ENCODE measurements at places on chromosomes 3 and 15.

- no peak for DNase-seq
Measured at GRCh38 chr3:32713181-32713580, 28.2 kb downstream of the CNOT10 start.

- no peak for DNase-seq
Measured at GRCh38 chr3:138494607-138494929, 60.2 kb downstream of the ESYT3 start.

DNA sequence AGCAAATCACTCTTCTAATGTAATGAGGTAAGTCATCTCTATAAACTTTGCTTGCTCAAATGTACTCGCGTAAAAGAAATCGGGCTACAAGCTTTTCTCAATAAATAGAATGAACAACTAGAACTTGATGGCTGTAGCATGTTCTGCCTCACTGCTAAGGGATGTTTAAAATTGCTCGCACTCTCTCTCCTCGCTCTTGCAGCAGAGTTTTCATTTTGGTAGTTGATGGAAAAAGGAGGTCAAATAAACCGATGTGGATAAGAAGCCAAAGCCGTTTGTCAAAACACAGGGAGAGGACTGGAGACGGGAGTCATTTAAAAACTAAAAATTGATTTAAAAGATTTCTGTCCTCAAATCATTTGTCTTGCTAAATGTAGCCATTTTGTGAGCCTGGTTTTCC, 53.3 kb downstream of the ANXA2 start:
- DNase-seq = no peak

DNA sequence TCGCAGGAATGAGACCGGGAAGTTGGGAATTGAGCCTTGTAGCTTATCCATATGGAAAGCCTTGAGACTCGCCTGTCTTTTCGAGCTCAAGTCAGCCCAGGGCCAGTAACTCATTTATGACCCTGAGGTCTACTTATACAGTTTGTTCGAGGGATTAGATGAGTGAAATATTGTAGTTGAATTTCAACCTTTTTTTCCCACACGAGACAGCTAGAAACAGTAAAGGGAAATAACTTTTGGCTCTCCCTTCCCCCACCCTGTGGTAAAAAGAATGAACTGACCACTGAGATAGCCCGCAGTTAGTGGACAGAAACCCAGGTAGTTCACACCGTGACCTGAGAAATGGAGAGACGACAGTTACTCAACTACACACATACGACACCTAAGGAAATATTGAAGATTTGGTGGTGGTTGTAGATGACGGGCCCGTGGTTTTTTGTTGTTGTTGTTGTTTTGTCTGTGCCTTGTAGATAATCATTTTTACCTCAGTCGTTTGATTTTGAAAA, 841 bp downstream of the EIF3J start:
- peak; percentile 46 for DNase-seq

- DNase-seq = no peak
Measured at GRCh38 chr3:151142929-151143328, 57.5 kb downstream of the MED12L start.

DNA sequence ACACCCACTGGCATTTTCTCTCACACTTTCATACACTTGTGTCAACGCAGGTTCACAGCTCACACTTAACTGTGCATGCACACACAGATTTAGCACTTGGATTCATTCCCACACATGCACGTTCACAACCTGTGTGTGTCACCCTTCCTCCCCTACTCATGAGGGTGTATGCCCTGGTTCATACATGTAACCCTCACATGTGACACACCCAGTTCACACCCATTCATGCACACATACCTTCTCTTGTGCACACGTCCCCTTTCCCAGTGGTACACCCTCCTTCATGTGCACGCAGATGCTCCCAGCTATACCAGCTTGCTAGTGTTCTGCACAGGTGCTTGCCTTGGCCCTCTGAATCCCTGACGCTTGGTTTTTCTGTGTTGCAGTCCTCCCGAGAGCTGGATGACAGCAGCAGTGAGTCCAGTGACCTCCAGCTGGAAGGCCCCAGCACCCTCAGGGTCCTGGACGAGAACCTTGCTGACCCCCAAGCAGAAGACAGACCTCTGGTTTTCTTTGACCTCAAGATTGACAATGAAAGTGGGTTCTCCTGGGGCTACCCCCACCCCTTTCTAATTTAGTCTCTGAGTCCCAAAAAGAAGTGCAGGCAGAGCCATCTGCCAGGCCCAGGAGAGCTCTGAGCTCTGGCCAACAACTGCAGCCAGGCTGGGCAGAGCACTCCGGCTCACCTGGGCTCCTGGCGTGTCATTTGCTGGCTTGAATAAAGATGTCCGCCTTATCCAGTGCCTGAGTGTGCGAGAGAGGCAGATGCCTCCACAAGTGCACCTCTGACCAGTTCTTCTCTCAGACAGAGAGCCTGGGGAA, 39.5 kb downstream of the GOLGA6A start:
- DNase-seq = no peak

DNA sequence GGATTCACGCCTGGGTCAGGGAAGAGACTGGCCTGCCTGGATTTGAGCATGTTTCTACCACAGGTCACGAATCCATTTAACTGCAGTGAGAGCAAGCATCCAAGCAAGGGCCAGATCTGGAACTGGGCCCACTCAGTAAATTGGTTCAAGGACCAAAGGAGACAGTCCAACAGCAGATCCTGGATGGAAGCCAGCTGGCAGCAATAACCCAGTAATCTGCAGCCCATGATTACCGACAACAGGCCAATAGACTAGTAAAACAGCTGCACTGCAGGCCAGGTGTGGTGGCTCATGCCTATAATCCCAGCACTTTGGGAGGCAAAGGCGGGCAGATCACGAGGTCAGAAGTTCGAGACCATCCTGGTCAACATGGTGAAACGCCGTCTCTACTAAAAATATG, 11.8 kb downstream of the SAMD7 start:
- DNase-seq = no peak

DNA sequence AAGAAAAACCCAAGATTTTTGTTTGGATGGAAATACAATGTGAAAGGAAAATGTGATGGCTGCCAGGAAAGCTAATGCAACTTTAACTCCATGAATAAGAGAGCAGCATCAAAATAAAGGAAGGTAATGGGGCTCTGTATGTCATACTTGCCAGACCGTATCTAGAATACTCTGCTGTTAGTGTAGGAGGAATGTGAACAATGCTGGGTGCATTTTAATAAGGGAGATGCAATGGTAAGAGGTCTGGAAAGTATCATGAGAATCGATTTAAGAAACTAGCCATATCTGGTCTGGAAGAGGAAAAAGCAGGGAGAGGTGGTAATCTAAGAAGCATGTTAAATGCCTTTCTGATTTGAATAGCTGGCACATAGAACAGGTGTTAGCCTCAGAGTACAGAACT, 239.6 kb downstream of the GBE1 start:
- DNase-seq = no peak

DNA sequence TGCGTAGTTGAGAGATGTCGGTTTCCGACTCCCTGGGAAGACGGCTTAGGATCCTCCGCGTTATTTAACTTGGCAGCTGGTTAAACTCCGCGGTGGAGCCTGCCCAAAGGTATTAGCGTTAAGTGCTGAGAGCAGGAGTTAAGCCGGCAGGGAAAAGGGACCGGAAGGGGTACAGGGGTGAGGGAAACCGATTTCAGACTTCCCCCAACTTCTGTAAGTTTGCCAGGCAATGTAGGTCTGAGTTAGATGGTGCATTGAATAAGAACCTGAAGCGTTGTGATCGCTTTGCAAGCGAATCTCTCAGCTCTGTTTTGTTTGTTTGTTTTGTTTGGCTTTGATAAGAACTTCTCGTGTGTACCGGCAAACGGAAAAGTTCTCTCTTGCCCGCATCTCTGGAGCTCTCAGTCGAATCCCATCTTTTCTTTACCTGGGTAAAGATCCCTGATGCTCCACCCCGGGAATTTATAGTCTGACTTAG, 6.0 kb upstream of the FEZF2 start:
- DNase-seq = no peak

DNA sequence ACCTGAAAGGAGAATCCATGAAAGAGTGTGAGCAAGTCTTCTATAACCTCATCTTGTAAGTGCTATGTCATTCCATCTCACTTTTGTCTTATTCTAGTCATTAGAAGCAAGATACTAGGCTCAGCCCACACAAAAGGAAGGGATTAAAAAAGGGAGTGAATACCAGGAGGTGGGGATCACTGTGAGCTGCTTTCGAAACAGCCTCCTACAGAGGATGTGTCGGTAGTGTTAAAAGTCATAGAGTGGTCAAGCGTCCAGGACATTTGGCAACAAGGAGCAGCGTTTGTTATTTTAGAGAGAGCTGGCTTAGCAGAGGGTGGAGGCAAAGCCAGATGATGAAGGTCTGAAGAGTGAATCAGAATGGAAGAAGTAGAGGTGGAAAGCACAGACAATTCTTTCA, 11.7 kb upstream of the ZNF148 start:
- no peak for DNase-seq

- DNase-seq = no peak
Measured at GRCh38 chr3:90102146-90102545, 994.7 kb downstream of the EPHA3 start.

DNA sequence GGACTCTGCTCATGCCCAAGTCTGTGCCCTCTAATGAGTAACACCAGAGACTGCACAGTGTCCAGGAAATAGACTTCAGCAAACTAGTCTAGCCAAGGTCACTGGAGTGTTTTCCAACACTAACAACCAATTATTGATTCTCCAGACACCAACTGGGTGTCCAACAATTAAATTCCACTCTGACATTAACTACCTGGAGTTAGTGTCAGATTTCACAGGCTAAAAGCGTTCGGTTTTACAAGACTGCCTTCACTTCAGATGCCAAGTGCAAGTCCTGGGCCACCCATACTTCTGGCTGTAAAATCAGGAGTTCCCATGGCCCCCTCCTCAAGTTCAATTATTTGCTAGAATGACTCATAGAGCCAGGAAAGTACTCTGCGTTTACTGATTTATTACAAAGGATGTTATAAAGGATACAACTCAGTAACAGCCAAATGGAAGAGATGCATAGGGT, 20.8 kb upstream of the CFAP161 start:
- no peak for DNase-seq

- no peak for DNase-seq
Measured at GRCh38 chr3:50385754-50386153, 26.4 kb upstream of the TMEM115 start.

- DNase-seq = no peak
Measured at GRCh38 chr3:9947025-9947995, 4.9 kb downstream of the PRRT3 start.

GRCh38 chr3:31345581-31345980, 187.1 kb upstream of the STT3B start:
- no peak for DNase-seq

- no peak for DNase-seq
Measured at GRCh38 chr15:86433983-86434382, 354.3 kb downstream of the AGBL1 start.

DNA sequence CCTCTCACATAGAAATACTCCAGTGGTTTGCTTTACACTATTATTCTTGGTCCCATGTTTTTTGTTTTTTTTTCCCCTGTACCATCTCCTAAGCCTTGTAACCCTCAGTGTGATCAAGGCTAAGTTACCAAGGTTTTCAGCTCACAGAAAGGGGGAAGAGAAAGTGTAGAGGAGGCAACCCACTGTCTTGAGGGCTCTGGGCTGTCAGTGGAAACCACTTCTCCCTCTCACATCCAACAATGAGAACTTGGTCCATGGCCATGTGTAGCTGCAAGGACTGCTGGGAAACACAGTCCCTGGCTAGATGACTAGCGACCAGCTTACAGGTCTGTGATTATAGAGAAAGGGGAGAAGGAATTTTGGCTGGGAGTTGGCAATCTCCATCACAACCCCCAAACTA, 30.3 kb downstream of the GPD1L start:
- no peak for DNase-seq

DNA sequence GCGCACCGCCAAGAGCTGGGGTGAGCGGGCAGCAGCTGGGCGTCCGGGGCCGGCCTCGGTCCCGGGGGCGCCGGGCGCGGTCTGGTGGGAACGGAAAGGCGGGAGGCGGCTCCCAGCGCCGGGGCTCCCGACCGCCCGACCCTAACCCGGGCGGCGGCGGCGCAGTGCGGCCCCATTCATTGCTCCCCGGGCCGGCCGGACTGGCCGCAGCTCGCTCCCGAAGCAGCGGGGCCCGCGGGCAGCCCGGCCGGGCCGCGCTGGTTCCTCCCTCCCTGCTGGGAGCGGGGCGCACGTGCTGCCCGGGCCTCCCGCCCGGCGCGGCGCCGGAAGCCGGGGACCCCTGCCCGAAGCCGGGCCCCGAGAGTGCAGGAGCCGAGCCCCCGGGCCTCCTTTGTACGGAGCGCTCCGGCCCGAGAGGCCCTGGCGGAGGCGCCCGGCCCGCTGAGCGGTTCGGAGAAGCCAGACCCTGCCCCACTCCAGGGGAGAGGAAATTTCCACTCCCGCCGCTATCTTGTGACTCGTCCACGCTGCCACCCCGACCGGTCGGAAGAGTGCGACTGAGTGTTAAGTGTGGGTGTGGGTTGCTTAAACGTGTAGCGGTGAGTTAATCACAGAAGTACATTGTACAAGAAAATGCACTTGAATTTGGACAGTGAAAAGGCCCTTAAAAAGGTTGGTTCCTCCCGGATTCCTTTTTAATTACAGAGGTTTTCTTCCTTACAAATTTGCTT, 613 bp downstream of the ATP1B3 start:
- peak; percentile 61 for DNase-seq

DNA sequence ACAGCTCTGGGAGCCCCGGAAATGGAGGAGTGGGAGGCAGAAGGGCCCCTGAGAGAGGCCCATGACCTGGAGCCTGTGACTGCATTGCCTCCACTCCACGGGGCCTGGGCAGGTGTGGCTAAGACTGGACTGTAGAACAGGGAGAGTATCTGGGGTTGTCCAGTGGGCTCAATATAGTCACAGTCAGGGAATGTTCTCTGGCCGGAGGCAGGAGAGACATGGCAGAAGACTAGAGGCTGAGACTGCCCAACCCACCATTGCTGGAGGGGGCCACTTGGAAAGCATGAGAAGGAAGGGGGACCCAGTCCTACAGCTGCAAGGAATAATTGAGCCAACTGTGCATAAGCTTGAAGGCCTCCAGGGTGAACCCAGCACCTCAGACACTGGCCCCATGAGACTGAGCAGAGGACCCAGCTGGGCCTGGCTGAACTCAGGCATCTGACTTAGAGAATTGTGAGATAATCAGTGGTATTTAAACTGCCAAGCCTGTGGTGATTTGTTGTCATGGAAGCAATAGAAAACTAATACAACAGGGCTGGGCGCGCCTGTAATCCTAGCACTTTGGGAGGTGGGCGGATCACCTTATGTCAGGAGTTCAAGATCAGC, 33.1 kb downstream of the NIPA2 start:
- DNase-seq = no peak

DNA sequence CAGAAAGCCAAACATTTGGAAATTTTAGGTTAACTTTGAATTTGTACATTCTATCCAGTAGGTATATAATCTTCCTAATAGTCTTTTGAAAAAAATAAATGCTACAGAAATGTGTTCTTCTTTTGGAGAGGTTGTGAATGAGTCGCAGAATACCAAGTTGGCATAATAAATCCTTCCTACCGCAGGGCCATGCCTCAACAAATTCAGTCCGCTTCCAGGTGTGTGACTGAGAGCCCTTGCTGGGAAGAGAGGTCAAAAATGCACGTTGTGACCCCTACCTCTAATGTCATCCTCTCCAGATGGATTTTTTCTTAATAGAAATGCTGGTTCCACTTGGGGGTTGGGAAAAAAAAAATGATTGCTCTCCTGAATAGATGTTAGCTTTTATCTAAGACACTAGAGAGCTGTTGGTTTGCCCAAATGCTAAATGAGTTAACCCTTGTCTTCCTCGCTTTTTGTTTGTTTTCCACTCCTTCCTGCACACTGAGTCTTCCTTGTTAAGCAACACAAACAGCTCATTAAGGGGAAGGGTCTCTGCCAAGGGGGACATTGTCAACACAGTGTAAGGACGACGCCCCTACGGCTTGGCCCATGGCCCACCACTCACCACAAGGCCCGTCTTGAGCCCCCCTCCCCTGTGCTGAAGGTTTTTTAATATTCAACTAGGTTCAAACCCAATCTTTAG, 33.9 kb downstream of the RLBP1 start:
- no peak for DNase-seq
